ENCODE measurements at places on chromosomes 3 and 15.

DNA sequence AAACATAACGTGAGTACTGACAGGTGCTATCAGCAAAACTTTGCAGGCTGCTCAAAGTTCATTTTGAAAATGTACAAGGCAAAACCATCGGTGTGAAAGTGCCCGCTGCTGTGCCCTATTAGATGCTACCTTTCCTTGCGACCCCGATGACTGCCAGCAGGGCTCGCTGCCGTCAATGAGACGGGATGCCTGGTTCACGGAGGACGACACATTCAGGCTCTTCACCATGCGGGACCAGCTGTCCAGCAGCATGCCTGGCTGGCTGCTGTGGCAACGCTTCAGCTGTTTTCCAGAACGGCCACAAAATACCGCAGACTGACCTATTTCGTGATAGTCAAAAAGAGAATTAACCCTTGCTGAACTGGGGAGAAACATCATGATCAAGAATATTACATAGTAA, 92.7 kb upstream of the OCA2 start:
- peak; percentile 18 for DNase-seq

DNA sequence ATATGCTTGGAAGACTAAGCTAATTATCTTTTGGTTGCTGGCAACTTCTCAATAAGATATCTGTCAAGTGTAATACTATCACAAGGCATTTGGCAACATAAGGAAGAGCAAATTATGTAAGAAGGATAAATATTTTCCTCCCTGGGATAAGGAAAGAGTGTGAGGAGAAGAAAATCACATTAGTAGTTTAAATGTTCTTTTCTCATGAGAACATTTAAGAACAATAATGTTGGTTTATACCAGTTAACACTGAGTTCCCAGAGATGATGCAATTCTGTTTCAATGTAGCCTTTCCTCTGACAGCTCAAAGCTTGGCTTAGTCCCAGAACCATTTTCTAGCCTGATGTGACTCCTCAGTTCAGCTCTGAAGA, 66.1 kb upstream of the NPHP3 start:
- DNase-seq: no peak

DNA sequence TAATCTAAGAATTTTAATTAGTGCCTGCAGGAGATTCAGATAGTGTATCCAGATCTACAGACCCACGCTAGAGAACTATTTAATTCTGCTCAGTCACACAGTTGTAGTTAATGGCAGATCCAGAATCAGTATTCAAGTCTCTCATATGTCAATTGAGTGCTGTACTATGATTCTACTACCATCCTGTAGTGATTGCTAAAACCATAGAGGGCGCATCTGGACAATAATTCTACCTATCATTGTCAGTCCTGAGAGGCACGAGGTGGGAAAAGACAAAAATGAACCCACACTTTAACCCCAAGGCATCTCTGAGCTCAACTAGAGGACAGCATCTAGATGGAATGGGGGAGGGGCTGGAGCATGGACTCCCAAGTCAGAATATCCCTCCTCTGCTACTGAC, 22.7 kb downstream of the DHX36 start:
- no peak for DNase-seq

DNA sequence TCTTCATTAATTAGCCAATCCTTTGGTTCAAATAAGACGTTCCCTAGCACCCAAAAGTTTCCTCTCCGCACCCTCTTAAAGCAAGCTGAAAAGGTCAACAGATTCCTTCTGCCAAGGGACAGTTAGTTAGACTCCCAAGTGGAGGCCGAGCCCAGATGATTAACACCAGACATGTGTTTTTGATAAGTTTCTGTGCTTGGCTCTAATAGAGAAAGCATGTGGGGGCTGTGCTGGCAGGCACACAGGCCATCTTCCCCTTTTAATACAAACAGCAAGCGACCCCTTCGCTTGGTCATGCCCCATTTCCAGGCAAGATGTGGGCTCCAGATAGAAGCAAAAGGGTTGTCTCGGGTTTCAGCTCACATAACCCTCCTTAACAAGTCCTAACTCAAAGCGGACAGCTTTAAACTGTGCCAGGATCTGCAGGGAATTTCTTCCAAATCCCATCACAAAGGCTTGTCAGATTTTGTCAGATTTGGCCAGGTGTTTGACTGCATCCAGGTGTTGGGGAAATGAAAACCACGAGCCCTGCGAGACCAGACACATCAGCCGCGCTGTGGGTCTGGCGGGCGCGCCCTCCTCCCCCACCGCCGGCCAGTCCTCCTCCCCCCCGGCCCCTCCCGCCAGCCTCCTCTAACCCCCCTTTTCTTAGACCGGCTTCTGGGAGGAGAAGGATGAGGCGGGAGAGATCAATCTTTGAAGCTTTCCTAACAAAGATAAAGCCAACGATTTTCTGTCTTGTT, 3.3 kb downstream of the HES1 start:
- DNase-seq: no peak

DNA sequence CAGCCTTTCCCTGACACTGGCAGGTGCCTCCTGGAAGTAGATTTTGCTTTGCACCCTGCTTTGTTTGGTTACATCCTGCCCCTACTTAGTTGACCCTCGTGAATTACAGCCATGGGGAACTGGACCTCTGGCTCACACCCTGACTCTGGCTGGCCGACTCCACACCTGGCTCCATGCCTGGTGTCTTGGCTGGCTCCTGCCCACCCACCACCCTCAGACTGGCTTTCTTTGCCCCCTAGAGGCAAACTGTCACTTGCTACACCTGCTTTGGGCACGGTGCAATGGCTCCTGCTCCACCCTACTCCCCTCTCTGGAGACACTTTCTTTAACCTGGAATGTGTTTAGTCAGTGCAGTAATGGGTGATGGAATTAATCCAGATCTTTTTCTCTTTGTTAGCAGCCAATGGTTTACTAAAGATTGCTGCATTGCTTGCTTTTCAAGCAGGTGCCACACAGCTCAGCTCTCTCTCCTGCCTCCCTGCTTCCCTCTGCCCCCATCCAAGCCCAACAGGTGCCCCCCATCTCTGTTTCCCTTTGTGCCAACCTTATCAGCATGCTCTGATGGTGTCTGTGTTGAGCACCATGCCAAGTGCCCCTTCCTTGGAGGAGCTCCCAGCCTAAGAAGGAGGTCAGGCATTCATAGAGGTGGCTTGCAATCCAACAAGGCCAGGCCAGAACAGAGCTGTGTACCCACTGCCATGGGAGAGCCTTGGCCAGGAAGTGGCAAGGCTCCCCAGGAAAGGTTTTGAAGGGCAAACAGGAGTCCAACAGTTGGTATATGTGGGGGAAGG, 38.4 kb downstream of the RASGRF1 start:
- no peak for DNase-seq

GRCh38 chr15:27741226-27741860, 357.8 kb downstream of the OCA2 start:
- DNase-seq: no peak

DNA sequence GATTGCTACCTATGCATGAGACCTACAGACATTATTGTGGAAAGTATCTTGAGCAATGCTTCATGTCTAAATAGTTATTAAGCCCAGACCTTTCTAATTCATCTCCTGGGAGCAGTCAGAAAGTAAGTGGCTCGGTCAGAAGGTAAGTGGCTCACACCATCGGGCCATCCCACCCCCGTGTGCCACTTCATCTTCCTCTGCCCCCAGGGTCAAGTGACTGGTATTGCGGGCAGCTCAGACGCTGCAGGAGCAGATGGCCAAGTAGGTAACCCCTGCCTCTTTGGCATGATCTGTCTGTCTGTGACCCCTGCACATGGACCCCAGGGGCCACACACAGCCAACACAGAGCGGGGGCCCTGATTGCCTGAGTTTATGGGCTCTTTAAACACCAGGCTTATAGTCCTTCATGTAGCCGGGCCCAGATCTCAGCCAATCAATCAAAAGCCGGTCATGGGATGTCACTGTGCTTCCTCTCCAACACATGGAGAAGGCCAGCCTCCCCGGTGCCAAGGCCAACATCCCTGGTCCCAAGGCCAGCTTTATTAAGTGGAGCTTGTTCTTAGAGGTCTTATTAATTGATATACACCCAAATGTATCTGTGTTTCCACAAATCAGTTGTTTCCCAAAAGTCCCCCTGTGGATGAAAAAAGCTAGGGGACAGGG, 42.9 kb downstream of the LARP6 start:
- DNase-seq: no peak

GRCh38 chr15:88913850-88914169, 631 bp upstream of the MFGE8 start:
- no peak for DNase-seq

DNA sequence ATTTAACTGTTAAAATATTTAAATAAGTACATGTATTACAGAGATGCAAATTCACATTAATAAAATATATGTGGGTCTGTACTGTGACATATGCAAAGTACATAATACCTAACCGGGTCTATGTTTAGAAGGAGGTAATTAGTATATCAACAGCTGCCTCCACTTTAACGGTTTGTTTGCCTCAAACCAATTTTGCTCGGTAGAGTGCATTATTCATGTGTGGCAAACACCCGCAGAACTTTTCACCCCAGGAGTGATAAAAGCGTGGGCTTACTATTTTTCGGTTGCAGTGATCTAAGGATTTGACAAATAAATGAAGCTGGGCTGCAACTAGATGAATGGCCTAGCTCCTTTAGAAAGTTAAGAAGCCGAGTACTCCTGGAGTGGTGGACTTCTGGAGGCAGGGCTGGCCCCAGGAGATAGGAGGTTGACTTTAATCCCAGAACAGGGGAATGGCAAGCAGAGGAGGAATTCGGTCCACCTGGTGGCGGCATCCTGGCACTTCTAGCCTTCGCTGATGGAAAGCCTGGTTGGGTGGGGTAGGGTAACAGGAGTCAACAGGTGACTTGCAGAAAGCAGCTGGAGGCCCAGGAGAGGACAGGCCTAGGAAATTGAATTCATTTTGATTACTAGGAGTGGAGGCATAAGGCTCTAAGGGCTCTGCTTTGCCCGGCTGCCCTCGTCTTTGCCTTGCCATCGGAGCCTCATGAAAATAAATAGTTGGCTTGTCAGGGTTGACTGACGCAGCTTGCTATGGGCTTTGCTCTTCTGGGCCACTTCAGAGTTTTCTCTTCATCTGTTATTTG, 2.4 kb downstream of the SLCO3A1 start:
- peak; percentile 57 for DNase-seq

- DNase-seq: no peak
These were observed 61.6 kb upstream of the LRRFIP2 start for GRCh38 chr3:37236024-37236423.

GRCh38 chr3:195893044-195893395, 15.3 kb downstream of the TNK2 start:
- no peak for DNase-seq

DNA sequence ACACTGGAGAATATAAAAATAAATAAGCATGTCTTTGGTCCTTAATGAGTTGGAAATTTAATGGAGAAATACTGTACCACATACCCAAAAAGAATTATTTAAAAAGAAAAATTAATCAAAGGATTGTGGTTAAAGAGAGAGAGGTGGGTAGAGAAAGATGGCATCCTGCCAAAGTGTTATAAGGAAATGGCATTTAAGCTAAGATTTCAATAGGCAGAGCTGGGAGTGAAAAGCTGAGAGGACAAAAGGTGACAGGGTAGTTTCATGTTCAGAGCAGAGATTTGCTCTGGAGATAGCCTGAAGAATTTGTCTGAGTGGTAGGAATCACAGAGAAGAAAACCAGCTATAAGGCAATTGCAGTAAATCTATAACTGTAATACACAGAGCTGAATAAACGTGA, 181.0 kb downstream of the SI start:
- DNase-seq: no peak

DNA sequence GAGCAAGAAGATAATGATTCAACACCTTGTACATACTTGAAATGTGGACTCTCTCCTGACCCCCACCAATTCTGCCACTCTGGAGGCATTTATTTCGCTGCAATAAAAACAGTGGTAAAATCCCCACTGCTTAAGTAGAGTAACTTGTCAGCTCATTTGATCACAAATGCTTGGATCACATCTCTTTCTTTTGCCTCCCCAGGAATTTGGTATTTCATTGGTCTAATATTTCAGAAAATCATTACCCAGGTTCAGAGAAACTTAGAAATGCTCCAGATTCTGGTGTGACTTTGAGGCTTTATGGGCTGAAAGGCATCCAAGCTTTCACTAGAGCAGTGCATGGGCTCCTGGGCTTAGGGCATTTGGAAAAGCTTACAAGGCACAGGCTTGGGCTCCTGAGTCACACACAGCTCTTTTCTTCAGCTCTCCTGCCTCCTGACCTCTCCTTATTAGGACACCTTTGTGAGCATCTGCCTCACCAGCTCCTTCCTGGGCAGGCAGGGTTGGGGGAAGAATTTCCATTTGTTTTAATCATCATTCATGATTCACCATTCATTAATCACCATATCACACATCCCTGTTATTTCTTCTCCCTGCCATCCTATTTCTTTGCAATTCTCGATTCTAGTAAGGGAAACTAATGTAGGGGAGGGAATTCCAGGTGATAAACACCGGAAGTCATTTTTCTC, 22.5 kb downstream of the CDCP1 start:
- no peak for DNase-seq

GRCh38 chr3:45990181-45990580, 5.4 kb downstream of the FYCO1 start:
- DNase-seq: no peak

- no peak for DNase-seq
These were observed 5.5 kb downstream of the GFM1 start for GRCh38 chr3:158649791-158650190.

GRCh38 chr3:174495311-174495710, 363.8 kb upstream of the NAALADL2 start:
- DNase-seq: no peak

DNA sequence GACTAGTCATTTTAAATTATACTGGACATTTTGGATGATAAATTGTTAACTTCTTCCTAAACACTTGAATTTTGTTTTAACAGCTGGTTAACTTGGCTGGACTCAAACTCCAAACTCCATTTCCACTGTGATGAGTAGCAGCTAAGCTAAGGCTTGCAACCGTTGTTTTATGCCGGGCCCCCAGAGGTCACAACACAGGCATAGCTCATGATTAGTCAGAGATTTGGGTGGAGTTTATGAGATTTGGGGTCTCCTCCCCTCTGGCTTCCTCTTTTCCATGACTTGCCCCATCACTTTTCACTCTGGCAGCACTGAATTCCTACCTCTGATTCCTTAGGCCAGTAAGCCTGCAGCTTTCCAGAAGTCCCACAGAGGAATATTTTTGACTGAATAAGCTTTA, 12.8 kb downstream of the THAP10 start:
- no peak for DNase-seq

DNA sequence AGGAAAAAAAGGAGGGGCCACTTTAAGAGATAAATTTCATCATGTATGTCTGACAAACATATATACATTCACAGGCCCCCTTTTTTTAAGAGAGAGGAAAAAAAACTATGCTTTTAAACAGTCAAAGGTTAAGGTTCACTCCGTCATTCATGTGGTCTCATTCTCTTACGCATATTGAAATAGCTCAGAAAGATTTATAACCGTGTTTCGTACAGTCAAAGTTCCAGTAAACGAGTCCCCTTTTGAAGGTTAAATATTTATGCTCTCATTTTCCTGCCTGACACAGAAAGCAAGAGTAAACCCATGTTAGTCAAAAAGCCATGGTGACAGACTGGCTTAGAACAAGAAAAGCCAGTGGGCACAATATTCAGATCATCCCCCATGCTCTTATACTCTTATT, 248.0 kb upstream of the ARRDC4 start:
- DNase-seq: no peak

- no peak for DNase-seq
These were observed 11.8 kb downstream of the CACNA1D start for GRCh38 chr3:53506110-53506762.

All from NCI-H1694 treated with DMSO at 0.1 percent for 48 hours (cell line).